Stimulated activated CD4-positive, alpha-beta T cell treated with anti-CD3 and anti-CD28 coated beads, Interleukin-1b, Interleukin-23, amount 100 ng/mL, for 4 hours (primary cell): ENCODE measurements at places on chromosomes 7 and 10.

GRCh38 chr10:132319853-132320653 is 11.9 kb upstream of the LRRC27 start:
- peak; percentile 18 for DNase-seq

- DNase-seq, result no peak
These were observed 3.4 kb upstream of the PPP1R17 start for GRCh38 chr7:31683445-31684225.

GRCh38 chr10:88271761-88272543 is 311.2 kb downstream of the RNLS start:
- no peak for DNase-seq

DNA sequence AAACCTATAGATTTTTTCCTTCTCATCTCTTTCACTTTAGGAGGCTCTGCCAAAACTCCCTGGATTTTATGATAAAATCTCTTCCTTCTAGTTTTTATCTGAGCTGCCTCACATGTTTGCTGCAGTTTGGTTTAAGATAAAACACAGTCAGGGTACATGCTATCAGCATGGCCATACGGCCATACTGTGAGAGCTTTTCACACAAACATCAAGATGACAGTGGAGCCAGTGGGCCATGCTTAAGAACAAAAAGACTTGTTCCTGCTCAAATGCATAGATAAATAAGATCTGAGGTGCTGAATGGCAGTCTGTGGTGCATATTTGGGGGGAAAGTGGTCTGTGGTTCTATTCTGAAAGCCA is 91.0 kb downstream of the ELMO1 start:
- no peak for DNase-seq

GRCh38 chr10:26412932-26413331 is 25.2 kb upstream of the APBB1IP start:
- DNase-seq, result no peak

DNA sequence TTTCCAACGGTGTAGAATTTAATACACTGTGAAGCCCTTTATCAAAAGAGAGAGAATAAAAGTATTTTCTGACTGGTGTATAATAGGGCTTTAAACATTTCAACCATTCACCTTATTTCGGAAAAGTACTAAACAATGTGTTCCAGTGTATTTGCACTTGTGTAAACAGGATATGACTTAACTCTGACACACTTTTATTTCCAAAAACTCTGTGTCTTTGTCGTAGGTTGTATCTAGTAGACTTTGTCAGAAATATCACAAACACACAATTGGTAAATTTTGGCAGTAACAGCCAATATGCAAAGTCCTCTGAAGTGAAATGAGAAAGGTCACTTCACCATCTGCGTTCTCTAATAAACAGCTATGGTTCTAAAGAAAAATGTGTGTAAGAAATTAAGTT is 10.3 kb upstream of the TSPAN13 start:
- DNase-seq, result no peak

GRCh38 chr10:12960941-12961340 is 40.6 kb downstream of the CCDC3 start:
- no peak for DNase-seq

DNA sequence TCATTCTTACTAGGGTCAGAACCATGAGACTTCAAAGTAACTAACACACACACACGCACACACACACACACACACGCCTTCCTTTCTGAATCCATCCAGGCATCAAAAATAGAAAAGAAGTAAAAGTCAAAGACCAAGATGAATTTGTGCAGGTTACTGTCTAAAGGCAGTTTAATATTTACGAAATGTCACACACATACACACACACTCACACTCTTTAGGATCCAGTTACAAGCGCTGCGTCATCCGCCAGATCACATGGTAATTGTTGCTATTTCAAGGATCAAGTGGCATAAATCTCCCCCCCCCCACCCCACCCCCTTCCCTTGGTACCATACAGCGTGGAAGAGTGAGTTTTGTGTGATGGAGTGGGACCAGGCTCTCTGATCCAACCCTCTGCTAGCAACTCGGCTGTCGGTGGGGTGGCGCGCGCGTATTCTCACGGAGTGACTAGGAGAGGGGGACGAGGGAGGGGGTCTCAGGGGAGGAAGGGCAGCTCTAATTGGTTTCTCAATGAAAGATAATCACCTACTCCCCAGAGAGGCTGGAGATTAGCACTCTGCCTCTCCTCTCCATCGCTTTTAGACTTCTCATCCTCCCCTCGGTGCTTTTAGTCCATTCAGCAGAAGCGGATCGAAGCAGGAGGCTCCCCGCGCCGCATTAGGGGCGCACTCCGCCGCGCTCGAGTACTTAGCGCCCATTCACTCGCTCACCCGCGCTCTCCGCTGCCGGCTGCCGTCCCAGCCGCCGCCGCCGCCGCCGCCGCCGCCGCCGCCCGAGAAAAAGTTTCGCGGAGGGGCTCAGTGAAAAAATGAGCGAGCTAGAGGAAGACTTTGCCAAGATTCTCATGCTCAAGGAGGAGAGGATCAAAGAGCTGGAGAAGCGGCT is 83.5 kb upstream of the PRKG1 start:
- DNase-seq, result no peak

DNA sequence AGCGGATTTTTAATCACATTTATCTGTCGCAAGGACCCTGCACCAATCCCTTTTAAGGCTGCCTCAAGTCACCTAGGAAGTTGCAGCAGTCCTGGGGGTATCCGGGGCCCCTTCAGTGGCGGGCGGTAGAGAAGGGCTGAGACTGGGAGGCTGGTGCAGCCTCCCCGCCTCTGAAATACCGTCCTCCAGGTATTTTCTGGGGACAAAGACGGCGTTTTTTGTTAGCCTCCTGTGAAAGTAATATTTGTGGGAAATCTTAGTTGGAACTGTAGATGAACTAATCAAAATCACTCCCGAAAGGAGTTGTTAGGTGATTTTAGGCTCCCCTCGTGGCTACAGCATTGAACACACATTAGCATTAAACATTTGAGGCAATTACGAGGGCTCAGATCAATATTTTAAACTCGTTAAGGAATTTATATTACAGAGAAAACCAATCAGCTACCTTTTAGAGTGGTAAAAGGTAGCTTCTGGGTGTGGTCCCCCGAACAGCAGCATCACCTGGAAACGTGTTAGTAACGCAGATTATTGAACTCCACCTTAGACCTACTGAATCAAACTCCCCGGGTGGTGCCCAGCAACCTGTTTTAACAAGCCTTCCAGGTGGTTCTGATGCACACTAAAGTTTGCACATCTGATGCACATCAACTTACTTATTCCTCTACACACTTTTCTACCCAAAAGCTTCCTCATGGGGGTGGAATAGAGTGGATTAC is 530 bp upstream of the ANXA7 start:
- no peak for DNase-seq
